ENCODE measurements at places on chromosomes 12 and 14.

GRCh38 chr12:69534389-69534822 is 50.9 kb upstream of the CCT2 start:
- peak; percentile 28 for DNase-seq

- no peak for DNase-seq
These were observed 3.1 kb downstream of the SMOC1 start for GRCh38 chr14:69882116-69882864.

GRCh38 chr12:54983536-54984101 is 943 bp downstream of the TESPA1 start:
- no peak for DNase-seq

DNA sequence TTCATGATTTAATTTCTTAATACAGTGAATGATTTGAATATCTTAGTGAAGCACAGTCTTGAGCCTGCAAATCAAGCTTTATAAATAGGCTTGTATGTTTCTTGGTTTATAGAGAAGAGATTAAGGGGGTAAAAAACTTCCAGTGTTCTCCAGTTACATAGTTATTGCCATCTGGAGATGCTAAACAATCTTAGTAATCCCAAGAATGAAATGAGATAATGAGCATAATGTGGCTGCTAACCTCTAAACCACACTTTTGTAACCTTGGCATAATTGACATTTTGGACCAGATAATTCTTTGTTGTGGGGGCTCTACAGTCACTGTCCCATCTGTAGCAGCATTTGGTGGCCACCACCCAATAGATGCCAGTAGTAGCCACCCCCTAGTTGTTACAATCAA is 316.8 kb downstream of the CCDC91 start:
- DNase-seq: no peak

- no peak for DNase-seq
These were observed 206.9 kb upstream of the AMIGO2 start for GRCh38 chr12:47286676-47287075.

DNA sequence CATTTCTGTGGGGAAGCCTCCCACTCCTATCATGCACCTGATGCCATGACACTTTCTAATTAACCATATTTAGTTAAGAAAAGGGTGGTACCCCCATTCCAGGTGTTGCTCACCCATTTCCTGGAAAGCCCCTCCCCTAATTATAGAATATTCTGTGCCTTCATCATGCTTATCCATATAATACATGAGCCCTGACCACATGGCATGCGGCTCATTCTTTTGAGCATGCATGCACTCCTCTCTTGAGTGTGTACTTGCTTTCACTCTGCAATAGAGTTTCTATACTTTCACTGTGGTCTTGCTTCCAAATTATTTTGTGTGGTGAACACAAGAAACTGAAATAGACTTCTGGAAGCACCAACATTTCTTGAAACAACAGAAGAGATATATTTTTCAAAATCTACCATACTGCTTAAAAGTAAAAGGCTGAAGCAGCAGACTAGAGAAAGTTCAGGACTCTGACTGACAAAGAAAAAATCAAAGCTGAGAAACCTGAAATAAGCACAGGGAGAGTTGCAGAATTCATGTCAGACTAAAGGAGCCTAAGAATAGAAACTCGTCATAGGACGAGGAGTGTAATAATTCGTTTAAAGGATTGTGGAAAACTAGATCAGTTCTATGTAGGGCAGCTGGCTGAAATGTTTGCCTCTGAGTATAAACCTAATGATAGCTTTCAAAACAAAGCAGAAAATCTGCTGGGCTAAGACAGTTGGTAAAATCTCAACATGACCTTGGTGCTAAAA is 144.8 kb downstream of the KITLG start:
- no peak for DNase-seq

GRCh38 chr14:75188520-75189268 is 12.3 kb upstream of the TMED10 start:
- DNase-seq: no peak

- DNase-seq: no peak
These were observed 79.7 kb downstream of the PTPRR start for GRCh38 chr12:70840656-70841350.

DNA sequence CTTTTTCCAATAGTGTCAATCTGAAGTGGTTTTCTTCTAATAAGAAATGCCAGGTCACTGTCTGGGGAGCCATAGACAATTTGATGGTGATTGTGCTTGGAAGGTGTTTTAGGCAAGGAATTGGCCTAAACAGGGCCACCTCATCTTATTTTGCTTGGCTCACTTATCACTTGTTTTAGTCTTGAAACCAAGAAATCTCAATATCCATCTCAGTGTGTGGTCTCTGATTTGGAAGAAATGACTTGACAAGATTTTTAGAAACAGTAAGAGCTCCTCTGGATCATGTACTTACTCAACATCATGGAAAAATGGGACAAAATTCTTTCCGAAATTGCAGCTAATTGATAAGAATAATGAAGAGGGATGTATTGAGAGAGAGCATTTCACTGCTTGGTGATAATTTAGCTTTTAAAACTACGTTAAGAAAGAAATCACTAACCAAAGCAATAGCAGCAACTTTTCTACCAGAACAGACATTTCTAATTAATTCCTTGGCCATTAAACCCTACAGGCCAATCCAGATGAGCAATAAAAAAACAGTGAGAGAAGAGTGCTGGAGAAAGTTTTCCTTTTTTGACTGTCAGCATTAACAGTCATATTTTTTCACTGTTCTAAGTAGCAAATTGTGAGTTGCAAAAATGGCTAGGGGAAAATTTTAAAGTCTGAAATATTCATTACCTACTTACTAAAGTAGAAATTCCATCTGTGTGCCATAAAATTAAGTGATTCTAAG is 157.3 kb downstream of the AEBP2 start:
- DNase-seq: no peak

DNA sequence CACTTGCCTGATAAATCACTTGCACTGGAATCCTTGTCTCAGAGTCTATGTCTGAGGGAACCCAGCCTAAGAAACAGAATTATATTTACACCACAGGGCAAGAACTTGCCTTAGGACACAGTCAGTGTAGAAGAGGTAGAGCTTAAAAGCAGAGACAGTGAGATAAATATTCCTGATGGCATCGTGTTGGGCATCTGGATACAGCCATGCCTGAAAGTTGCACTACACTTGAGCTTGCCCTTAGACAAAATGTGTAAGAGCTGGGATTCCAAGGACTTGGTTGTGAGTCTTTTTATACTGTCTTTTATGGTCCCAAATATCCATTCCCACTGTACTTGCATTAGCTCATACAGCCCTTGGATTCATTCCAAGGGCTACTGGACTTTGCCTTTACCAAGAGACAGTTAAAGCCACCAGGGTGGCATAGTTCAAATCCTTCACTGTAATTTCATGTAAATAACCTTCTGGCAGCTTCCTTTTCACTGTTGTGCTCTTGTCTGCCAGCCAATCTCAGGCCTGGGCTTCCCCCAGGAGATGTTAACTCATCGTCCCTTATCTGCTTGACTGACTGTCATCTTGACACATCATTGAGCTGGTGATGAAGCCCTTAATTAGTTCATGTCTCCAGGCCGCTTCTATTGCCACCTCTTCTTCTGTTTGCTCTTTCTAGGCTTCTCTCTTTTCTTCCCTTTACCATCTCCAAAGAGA is 577.9 kb upstream of the TBX3 start:
- no peak for DNase-seq

- DNase-seq: no peak
These were observed 24.7 kb upstream of the MYBPC1 start for GRCh38 chr12:101570047-101570446.

All from stimulated activated CD8-positive, alpha-beta memory T cell treated with anti-CD3 and anti-CD28 coated beads, Interleukin-15, amount 100 ng/mL, for 48 hours (primary cell).